ENCODE measurements at places on chromosomes 2 and 18.

- no peak for DNase-seq
Measured at GRCh38 chr2:70463997-70464396, 89.6 kb downstream of the TGFA start.

GRCh38 chr2:12616456-12617156 lies 100.1 kb upstream of the TRIB2 start:
- DNase-seq: no peak

- no peak for DNase-seq
Measured at GRCh38 chr2:15367205-15367604, 193.9 kb downstream of the NBAS start.

DNA sequence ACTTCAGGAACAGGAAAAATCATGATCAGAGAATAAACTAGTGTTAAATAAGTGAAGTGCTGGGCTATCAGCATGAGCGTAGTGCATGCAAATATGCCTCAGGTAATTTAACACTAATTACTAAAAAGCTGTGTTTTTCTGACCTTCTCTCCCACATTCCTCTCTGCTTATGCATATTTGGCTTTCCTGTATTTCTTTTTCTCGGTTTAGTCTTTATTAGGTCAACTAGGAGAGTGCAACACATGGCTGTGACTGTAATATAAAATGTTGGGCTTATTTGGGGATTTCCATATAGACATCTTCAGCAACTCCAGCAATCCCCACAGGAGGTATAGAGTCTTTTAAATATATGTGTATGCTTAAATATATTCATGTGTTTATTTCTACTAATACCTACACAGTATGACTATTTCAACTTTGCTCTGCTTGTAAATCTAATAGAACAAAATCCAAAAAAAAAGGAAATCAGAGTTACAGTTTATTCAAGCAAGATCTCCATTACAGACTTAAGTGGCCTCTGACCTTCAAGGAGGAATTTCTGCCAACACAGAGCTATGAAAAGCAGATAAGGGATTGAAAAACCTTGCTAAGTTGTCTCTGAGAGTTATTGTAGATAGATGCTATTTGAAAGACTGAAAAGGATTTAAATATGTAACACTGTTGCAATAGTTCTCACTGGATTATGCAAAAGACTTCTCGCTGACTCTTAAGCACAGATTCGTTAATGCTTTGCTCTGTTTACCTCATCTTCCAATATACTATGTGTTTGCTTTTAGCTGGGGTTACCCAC lies 359.5 kb upstream of the RGPD4 start:
- no peak for DNase-seq

- no peak for DNase-seq
Measured at GRCh38 chr2:131055169-131056065, 37.8 kb downstream of the FAM168B start.

DNA sequence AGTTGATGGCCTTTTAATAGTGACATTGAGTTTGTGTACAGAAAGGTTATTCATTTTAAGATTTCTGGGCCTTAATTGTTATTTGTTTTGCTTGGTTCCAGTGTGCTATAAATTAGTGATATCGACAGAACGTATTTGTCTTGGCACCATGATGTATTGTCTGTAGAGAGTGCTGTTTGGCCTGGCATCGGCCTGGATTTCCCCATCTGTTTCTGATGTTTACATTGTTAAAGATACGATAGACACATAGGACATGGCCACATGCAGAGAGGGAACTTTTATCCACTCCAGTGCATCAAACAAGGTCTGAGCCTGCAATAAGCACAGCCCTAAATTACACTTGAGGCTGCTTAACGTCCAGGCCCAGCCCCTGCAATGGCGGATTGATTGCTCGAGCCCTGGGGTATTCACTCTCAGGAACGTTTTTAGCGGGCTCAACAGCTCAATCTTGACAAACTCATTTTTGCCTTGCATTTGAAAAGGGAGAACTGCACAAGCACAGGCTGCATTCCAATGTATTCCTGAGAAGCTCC lies 144.7 kb downstream of the SLC4A3 start:
- DNase-seq: no peak

DNA sequence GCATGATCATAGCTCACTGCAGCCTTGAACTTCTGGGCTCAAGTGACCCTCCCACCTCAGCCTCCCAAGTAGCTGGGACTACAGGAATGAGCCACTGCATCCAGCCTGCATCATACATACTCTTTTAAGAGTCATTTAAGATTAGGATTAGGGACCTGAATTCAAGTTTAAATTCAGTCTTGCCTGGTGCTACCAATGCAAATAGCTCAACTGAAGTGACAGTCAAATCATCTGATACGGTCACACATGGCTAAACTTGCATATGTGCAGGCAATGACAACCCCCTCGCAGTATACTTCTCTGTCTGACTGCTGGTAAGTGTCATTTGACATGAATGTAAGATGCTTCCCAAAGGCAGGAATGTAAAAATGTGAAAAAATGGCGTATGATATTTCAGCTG lies 31.8 kb upstream of the TMEM131 start:
- no peak for DNase-seq

GRCh38 chr18:28684746-28685355 lies 507.9 kb upstream of the CDH2 start:
- DNase-seq: no peak

DNA sequence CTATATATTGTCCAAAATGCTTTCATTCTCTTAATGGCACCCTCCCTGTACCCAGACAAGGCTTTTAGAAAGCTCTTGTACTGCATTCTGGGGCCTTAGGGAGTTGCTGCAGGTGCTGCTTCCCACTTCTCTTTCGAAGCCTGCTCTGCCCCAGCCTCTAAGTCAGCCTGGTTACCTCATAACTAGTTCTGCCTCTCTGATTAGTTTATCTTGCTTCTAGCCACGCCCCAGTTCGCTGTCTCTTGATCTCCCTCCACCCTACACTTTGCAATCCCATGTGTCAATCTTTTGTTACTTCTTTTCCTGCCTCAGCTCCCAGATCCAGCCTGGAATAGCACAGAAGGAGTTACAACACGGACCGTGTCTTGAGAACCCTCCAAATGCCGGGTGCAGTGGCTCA lies 13.8 kb upstream of the NCOA1 start:
- DNase-seq: no peak

GRCh38 chr2:99150706-99151105 lies 4.0 kb downstream of the TSGA10 start:
- peak; percentile 73 for DNase-seq

- no peak for DNase-seq
Measured at GRCh38 chr18:23779696-23780303, 90.5 kb downstream of the LAMA3 start.

DNA sequence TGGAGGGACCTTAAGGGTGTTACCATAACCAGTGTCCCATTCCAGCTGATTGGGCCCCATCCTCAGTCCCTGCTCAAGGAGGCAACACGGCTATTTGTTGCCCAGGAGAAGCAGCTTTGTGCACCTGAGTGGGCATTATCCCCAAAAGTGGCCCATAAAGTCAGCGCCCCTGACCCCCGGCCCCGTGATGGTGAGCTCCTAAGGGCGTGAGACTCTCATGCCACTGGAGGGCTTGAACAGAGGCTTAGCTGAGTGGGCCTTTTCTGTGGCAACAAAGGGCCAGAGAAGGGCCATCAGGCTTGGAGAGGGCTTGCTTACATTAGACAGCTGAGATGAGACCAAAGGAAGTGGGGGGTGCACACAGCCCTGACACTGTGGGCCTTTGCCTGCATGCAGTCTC lies 99.2 kb upstream of the RAB6C start:
- DNase-seq: no peak

DNA sequence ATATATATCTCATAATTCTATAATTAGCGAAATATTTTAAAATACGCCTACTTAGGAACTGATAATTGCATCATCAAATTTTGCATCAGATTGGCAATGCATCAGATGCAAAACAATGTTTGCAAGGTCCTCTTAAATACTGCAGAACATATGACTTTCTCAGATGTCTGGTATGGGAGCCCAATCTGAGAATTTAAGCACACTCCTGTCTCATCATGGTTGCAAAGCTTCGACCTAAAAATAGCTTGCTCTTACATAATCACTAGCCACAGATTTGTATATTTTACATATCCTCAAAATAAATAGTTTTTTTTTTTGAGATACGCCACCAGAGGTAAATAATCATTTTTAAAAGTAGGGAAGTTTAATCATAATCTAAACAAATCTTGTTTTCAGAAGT lies 123.2 kb downstream of the CABYR start:
- no peak for DNase-seq

GRCh38 chr2:157155992-157156391 lies 101.5 kb upstream of the GALNT5 start:
- no peak for DNase-seq

DNA sequence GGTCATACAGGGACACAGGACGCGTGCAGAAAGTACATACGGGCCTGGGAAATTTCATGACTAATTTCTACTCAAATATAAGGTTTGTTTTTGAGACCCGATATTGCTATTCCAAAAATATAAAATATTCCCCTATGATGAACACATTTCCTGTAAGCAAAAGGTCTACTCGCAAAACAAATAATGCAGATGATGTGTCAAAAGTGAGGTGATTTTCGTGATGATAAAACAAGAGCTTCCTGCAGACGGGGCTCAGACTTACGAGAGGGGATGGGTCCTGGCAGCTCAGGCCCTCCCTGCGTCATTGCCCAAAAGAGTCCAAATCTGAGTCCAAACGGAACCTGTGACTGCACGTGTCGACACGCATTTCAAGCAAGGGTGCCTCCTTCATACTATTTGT lies 62.7 kb downstream of the MBP start:
- no peak for DNase-seq

Measured in SIG-M5 (cell line).